Activated gamma-delta T cell treated with anti-CD3 and anti-CD28 coated beads, Interleukin-2, amount 50 U/mL, for 16 hours (primary cell): ENCODE measurements at places on chromosomes 11 and 22.

GRCh38 chr11:72722050-72722748 is 30.0 kb downstream of the ARAP1 start:
- peak; percentile 68 for DNase-seq

- no peak for DNase-seq
Measured at GRCh38 chr22:42440728-42441127, 8.5 kb upstream of the NFAM1 start.

GRCh38 chr11:27998552-27998951 is 109.4 kb downstream of the KIF18A start:
- DNase-seq, result no peak

DNA sequence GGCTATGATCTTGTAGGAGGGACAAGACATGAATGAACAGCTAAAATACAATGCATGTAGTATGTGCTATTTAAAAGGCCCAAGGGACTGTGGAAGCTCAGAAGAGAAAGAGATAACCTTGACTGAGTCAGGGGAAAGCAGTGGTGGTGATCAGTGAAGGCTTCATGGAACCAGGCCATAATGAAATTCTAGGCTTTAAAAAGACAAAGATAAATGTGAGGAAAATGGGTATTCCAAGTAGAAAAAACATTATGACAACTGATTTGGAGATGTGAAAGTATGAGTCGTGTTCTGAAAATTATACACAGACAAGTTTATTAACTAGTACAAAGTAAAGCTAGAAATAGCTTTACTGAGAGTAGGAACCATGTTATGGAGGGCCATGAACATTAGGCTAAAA is 189.8 kb downstream of the SOX6 start:
- no peak for DNase-seq

DNA sequence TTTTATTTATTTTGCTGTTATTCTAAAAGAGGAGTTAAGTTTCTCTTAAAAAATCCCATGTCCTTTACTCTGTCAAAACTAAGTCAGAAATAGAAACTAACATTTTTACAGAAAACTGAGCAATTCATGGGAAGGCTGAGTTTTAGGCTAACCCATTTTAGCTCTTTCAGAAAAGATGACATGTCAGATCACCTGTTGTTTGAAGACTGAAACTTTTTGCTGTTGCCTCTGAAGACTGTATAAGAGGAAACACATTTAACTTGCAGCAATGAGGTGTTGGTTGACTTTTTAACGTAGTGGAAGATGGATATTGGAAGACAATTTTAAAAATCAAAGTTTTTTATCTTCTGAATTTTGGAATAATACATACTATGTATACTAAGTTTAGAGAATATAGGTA is 115.4 kb downstream of the METTL15 start:
- DNase-seq, result no peak

GRCh38 chr11:29244355-29244754 is 772.5 kb downstream of the KCNA4 start:
- DNase-seq, result no peak

DNA sequence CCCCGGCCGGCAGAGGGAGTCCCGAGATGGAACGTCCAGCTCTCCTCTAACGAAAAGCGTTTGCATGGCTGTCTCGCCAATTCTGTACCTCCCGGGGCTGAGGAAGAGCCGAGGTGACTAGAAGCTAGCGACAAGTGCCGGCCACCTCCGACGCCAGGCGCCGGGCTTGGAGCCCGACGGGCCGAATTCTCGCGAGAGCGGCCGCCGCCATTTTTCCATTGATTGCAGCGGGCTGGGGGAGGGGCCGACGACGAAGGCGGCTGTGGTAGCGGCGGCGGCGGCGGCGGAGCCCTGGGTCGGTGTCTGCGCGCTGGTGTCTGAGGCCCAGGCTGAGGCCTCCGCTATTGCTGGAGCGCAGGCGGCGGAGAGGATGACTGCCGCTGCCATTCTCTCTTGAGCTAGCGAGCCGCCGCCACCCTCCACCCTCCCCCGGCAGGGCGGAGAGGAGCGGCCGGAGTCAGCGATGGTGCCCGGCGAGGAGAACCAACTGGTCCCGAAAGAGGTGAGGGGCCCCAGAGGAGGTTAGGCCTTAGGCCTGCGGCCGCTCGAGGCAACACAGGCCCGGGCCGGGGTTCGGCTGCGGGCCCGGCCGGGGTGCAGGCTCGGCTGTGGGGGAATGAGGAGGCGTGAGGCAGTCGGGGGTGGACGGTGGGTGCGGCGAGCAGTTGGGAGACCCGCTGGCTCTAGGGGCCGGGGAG is at the start of gene USP47:
USP47 (plus strand) TSS at position 250 of the 698 bp plus-strand sequence; CDS start at position 464, 214 bp downstream.
- peak; percentile 92 for DNase-seq
